ENCODE measurements at places on chromosomes 6 and 20.

DNA sequence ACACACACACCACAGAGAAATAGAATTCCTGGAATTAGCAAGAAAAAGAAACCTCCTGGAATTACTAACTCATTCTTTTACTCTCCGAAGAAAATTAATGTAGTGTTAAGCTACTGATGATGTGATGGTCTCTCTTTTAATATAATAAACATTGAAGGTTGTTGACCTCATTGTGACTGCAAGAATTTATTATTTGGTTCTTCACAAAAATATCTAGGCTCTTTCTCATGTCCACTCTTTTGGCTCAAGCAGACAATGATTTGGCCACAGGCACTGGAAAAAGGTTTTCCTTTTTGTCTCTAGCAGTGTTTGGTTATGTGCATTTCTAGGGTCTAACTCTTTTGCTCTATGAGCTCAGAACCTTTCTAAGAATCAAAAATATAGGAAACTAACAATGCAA lies 811.9 kb downstream of the TENT5A start:
- no peak for DNase-seq

GRCh38 chr6:66291905-66292304 lies 584.9 kb upstream of the EYS start:
- DNase-seq = no peak

GRCh38 chr6:89985751-89986493 lies 91.7 kb downstream of the GJA10 start:
- DNase-seq = no peak

- DNase-seq = no peak
These were observed 25.6 kb upstream of the FRMD1 start for GRCh38 chr6:168104636-168105035.

DNA sequence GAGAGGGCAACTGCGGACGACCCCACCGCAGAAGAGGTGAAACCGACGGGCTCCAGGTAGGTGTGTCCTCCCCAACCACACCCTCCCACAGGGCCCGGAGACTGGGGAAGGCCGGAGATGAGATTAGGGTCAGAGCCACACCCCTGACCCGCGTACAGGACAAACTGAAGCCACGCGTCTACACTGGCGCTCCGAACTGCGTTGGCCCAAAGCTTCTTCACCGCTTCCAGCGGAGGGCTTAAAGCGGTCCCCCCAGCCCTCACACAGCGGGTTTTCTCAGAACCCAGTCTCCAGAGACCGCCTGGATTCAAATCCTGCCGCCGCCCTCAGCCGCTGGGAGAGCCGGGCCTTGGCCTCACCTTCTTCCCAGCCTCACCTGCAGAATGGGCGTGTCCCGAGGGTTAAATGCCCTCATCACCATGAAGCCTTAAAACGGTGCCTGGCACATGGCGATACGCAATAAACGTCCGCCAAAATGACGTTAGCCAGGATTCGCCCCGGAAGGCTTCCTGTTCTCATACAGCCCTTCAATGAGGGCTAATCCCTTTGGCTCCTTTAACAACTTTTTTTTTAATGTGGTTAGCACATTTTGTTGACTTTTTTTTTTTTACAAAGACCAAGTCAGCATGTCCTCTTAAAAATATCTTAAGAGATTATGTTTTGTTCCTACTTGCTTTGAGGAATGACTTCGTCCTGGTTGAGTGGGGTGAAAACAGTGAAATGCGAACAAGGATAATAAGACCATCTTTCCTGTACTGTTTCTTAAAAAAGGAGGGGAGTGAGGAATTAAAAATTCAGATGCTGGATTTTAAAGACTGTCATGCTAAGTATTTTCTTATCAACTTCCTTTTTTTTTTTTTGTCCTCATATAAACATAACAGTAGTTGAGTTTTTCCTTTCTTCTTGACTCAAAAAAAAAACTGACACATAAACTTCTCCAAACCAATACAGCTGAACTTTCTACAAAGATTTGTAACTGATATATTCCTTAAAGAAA lies 15.1 kb upstream of the ZNF217 start:
- DNase-seq = no peak

DNA sequence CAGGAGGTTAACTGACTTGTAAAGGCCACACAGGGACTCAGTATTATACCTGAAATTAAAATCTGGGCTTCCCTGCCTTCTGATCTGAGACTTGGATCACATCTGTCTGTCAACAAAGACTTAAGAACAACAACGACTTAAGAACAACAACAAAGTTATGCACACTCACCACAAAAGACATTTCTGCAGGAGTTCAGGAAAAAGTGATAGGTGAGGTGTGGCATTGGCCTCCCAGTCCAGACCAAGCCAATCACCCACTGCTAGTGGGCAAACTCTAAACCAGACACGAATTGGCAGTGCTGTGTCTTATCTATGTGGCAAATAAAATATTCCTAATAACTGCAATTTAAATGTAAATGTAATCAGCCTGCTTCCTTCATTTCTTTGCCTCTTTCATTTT lies 61.3 kb downstream of the PRDM1 start:
- no peak for DNase-seq

- no peak for DNase-seq
These were observed 97.7 kb downstream of the KCNB1 start for GRCh38 chr20:49384437-49385434.

DNA sequence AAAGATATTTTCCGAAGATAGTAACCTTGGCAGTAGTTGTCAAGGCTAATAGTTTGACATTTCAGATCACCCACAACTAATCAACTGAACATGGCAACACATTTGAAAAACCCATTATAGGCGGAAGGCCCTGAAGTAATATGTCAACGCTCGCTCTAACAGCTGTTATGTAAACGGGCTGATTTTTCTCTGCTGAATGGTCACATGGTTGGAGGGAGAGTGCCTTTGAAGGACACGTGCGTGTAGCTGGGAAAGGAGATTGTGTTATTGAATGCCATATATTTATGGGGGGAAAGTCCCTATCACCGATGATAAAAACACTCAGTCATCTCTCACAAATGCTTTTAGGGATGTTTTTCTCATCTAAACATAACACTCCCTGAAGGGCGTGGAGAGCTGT lies 160.0 kb upstream of the RALGAPA2 start:
- no peak for DNase-seq

- DNase-seq = no peak
These were observed 57.1 kb downstream of the HLA-A start for GRCh38 chr6:29999416-29999815.

DNA sequence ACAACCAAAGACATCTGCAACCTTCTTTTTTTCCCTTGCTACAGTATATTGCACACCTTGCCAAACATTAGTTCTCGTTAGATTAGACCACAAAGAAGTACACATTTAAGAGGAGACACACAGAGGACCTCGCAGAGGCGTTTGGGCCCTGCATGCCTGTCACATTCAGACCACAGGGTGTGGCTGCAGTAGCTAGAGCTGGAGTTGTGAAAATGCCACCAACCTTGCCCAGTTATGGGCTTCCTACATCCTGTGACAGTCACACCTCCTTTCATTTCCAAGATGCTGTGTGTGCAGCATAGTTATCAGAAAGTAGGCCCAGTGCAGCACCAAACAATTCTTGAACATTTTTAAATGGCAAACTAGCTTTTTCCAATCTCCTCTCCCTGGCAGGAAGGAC lies 2.4 kb downstream of the SYNE1 start:
- DNase-seq = no peak

GRCh38 chr6:10534419-10534762 lies 13.2 kb downstream of the GCNT2 start:
- no peak for DNase-seq

- DNase-seq = no peak
These were observed 21.3 kb upstream of the HLA-DRB5 start for GRCh38 chr6:32551410-32551809.

DNA sequence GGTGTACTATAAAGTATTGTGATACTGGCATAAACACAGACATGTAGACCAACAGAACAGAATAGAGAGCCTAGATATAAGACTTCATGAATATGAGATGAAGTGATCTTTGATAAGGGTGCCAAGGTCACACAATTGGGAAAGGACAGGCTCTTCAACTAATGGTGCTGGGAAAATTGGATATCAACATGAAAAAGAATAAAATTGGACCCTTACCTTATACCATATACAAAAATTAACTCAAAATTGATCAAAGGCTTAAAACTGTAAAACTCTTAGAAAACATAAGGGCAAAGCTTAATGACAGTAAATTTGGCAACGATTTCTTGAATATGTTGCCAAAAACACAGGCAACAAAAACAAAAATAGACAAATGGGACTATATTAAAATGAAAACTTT lies 44.8 kb upstream of the TRAM2 start:
- DNase-seq = no peak

DNA sequence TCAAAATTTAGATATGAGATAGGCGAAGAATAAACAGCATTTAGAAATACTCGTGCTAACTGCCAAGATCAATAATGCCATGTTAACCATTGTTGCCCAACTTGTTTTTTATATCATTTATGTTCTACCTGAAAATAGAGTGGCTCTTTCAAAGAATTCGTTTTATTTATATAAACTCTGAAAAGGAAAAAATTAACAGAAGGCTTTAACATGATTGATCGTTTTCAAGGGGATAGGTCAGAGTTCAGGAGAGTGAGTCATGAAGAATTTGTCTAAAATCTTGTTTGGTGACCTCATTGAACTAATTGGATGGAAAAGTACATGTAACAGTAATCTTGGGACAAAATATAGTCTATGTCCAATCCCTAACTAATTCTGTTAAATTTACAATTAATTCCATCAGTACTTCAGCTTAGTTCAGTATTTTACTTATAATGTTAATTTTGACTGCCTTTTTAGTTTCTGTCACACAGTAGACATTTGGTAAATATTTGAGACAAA lies 11.1 kb upstream of the ELOVL2 start:
- no peak for DNase-seq

GRCh38 chr6:52063584-52064344 lies 23.6 kb downstream of the PKHD1 start:
- no peak for DNase-seq

GRCh38 chr6:52132292-52132691 lies 44.9 kb upstream of the PKHD1 start:
- no peak for DNase-seq

DNA sequence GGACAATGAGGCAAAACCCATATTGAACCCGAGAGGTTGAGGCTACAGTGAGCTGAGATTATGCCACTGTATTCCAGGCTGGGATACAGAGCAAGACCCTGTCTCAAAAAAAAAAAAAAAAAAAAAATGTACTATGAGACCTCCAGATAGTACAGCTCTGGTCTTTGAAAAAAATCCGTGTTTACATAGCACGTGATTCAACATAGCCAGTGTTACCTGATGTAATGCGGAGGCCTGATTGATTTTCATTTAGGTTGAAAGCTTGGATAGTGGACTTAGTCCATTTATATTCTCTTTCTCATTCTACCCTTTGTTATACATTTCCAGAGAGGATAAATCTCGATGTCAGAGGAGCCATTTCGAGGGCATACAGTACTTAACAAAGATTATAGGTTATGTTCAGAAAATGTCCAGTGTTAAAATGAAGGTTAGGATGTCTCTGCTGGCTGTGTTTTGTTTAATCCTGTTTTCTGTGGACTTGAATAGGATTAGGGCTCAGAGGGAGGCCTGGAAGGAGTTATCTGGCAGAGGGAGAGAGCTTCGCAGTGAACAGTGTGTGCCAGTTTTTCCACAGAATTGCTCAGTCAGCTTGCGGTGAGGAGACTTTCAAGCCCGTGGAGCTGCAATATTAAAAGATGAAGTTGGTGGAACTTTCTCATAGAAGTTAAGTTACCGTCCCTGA lies 33.9 kb upstream of the BCLAF1 start:
- no peak for DNase-seq

GRCh38 chr20:60484316-60484715 lies 526.1 kb downstream of the CDH26 start:
- no peak for DNase-seq

All from AG09319 (cell line).